ENCODE measurements at places on chromosomes 11 and 22. TPM values are rescaled to one million over a fixed set of nuclear protein-coding genes. Genes with fewer than 3 reads are reported as not detected.

The NLRP14 gene
- 0.72 TPM for polyA plus RNA-seq

The CYP2R1 gene
- polyA plus RNA-seq: 25.3 TPM

The KRTAP5-10 gene
- polyA plus RNA-seq: not detected

The CTNND1 gene
- polyA plus RNA-seq: 230 TPM

The C11orf16 gene
- 0.25 TPM for polyA plus RNA-seq

The ELF5 gene
- polyA plus RNA-seq: 75.9 TPM

The SF1 gene
- polyA plus RNA-seq: 424 TPM

The PRG3 gene
- 0.49 TPM for polyA plus RNA-seq

The CD3G gene
- 0.32 TPM for polyA plus RNA-seq

The CEP126 gene
- 5.5 TPM for polyA plus RNA-seq

The PHOX2A gene
- polyA plus RNA-seq: 0.42 TPM

The FGF4 gene
- polyA plus RNA-seq: not detected

The DEUP1 gene
- polyA plus RNA-seq: 1.6 TPM

The RIMBP3C gene
- polyA plus RNA-seq: 0.50 TPM
